Upper lobe of left lung (tissue), 6 donors: ENCODE measurements at places on chromosomes 12 and 14.

GRCh38 chr12:25716842-25717241, 163.8 kb upstream of the LMNTD1 start:
- no peak for DNase-seq

DNA sequence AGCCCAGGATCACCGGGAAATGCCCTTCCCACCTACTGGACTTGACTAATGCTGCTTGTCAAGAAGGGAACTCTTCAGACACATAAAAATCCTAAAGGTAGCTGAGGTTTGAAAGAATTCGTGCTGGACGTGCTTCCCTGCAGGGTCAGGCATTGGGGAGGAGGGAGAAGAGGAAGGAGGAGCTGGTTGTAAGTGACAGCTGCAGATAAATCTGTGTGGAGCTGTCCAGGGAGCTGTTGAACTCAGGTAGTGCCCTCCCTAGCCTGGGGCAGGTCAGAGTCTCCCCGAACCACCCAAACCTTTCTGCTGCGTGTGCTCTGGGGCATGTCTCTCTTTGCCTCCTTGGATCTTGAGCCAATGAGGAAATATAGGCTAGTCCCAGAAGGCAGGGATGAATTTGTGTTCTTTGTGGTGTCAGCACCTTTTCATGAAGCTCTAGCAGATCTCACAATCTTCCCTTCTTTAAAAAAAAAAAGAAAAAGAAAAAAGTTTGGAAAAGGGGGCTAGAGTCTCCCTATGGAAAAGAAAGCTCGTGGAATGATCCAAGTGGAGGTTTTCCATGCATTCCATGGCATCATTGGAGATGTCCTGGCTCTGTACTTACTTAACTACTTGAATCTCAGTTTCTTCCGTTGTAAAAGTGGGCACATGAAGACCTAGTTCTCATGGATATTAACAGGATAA, 23.6 kb upstream of the FOS start:
- no peak for DNase-seq

DNA sequence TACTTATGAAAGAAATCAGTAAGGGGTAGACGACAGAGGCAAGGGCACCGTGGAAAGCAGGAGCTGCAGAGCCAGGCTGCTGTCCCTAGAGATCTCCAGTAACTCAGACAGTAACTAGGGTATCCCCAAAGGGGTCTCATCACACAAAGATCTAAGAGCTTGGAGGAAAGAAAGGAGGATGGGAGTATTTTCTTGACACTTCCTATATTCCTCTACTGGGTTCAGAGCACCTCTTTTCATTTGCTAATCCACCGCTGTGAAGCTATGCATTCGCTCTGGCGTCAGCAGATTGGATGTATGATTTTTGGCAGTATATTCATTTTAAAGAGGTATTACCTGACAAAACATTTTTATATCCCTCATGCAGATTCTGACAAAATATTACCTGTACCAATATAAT, 12.6 kb downstream of the USP44 start:
- DNase-seq: no peak

DNA sequence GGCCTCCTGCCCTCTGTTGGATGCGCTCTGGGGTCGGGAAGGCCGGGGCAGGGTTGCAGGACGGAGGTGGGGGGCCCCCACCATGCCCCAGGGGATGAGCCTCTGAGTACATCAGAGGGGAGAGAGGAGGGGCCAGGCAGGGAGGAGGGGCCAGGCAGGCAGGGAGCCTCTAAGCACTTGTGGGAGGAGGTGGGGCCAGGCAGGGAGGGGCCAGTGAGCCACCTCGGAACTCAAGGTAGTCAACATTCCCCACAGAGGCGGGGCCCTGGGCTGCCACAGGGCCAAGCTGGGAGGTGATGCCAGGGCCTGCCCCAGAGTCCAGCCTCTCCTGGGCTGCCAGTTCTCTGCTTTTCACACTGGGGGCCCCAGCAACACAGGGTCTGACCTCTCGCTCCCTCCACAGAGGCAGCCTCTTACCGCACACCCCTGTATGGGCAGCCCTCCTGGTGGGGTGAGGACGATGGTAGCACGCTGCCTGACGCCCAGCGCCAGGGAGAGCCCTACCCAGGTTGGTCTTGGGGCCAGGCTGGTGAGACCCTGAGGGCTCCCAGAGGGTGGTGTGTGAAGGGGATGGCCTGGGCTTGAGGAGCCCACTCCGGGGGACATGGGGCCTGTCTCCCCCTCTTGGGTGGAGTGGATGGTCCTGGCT, 17.4 kb downstream of the CEP170B start:
- DNase-seq: peak; percentile 83

- DNase-seq: no peak
Observed at GRCh38 chr12:70403826-70404225, 37.7 kb downstream of the KCNMB4 start.

DNA sequence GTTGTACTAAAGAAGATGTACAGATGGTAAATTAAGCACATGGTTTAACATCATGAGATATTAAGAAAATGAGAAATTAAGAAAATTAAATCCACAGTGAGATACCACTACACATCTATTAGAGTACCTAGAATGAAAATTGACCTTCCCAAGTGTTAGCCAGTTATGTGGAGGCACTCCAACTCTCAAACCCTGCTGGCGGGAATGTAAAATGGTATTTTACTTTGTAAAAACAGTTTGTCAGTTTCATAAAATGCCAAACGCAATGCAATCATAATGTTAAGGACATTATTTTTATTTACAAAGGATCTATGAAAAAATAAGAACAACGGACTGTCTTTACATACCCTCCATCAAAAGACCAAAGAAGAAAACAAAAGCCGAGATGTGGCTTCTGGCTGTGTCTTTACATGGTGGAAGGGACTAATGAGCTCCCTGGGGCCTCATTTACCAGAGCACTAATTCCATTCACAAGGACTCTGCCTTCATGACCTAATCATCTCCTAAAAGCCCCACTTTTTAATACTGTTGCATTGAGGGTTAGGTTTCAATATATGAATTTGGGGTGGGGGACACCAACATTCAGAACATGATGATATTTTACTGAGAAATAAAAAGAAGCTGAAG, 1178.7 kb downstream of the AACS start:
- no peak for DNase-seq

- DNase-seq: no peak
Observed at GRCh38 chr12:112813836-112814235, 22.3 kb downstream of the RPH3A start.

- DNase-seq: no peak
Observed at GRCh38 chr12:96698521-96698920, 208.5 kb upstream of the NEDD1 start.

- DNase-seq: no peak
Observed at GRCh38 chr12:114395755-114396152, 10.2 kb downstream of the TBX5 start.

DNA sequence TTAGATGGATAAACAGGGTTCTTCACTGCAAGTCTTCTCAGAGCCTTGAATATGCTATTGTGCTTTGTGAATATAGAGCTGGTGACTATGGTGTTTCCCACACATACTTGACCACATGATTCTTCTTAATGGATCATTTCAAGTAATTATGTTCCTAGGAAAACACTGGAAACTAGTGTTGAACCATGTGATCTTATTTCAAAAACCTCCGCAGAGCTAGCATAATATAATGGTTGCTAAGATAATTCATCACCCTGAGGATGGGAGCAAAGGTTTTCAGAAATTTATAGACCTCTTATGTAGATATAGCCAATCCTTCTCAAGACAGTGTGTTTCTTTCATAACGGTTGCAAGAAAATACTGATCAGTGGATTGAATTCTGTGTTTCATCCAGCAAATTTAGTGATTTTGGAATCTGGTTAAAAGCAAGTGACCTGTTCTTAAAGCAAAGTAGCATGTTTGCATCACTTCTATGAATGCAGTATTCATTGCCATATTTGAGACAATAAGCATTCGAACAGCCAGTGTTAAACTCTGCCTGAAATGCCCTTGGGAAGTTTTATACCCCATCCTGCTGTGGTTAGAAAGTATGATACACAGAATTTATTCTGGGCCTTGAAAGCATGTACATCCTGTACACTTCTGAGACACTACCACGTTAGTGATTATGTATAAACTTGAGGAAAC, 341.0 kb upstream of the E2F7 start:
- no peak for DNase-seq

- DNase-seq: no peak
Observed at GRCh38 chr12:12776261-12776660, 9.2 kb upstream of the APOLD1 start.

DNA sequence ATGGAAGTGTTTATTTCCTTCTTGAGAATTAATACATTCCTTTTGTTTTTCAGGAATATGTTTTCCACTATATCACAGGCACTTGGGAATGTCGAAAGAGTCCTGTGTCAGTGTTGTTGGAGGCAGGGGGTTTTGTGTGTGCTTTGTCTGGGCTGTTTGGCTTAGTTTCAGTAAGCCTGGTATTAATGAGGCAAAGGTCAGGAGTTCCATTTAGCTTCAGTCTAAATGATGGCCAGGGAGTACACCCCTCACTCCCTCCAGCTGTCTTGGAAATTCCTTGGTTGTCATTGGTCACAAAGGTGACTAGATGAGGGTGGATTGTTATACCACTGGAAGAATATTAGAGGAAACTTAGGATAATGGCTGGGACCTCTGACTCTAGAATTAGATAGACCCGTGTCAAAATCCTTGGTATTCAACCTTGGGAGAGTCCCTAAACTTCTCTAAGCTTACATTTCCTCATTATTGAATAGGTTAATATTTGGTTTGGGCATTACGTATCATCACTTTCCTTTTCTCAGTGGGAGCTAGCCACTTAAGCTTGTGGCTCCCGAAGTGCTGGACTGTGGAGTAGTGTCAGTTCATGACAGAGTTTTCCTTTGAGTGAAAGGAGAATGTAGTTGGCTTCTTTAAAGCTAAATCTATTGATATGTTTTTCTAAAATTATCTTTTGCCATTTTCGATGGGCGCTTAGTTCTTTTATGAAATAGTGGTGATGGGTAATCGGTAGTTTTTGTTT, 5.2 kb downstream of the FRS2 start:
- no peak for DNase-seq

DNA sequence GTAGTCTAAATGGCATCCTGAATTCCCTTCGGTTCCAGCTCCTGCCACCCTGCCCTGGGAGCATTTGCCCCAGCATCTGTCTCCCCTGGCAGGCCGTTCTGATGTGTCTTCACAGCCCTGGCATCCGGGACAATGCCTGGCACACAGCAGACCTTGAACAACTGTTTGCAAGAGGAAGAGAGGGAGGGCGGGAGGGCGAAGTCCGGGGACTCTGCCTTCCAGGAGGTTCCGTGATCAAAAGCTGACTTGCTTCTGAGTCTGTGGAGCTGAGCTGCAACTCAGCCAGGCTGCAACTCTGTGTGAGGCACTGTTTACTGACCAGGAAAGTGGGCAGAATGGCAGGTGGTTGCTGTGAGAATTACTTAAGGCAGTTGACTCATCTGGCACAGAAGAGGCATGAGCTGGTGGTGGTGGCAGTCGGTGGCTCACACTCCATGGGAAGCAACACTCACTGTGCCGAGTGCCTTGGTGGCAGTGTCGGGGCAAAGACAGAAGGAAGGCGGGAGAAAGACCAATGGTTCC, 61.1 kb upstream of the DLK1 start:
- DNase-seq: no peak
